ENCODE measurements at places on chromosomes 1 and 21.

- no peak for DNase-seq
These were observed 81.1 kb downstream of the RRAGC start for GRCh38 chr1:38778521-38778920.

DNA sequence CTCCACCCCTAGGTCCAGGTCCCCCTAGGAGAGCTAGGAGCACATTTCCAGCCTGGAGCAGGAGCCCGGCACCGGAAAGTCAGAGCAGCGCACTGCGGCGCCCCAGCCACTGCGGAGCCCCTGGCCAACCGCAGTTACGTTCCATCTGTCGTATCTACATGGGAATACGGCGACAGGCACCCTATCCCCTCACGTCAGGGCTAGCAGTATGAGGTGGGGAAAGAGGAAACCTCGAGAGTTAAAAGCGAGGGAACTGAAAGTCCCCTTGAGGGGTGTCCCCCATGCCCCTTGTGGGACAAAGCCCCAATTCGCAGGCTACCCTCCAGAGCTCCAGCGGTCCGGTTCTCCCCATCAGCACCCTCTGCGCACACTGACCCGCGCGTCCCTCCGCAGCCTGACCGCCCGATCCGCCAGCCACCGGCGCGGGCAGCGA lies 995 bp downstream of the COLGALT2 start:
- no peak for DNase-seq

- DNase-seq: peak; percentile 11
These were observed 59.0 kb downstream of the UBE2T start for GRCh38 chr1:202282596-202283283.

GRCh38 chr1:97947695-97948094 lies 26.9 kb upstream of the DPYD start:
- DNase-seq: no peak

- no peak for DNase-seq
These were observed 2.7 kb downstream of the PTPRC start for GRCh38 chr1:198641501-198641900.

DNA sequence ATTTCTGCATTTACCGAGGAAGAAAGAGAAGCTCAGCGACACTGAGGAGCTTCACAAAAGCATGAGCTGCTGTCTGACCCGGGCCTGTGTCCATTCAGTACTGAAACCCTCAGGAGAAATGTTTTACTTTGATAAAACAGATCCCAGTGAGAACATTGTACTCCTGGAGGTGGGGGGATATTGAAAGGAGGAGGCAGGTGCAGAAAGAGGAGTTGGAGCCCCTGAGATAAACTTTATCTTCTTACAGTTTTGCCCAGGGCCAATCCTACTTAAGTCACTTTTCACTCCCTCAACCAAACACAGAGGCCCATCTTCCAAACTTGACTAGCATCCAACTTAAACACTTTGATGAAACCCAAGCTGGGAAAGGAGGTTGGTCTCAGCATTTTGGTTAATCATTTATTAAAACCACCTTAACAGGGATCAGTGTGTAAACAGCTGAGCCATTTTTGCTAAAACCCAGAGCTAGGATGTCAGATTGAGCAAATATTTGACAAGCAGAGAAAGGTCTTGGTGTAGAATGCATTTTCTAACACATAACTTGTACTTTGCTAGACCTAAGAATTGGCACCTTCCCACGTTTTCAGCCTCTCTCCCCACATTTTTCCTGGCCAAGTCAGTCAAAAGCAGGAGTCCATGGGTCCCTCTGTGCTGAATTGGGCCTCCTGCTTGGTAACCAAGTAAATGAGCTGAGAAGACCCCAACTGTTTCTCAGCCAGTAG lies 32.5 kb upstream of the SARS1 start:
- no peak for DNase-seq

DNA sequence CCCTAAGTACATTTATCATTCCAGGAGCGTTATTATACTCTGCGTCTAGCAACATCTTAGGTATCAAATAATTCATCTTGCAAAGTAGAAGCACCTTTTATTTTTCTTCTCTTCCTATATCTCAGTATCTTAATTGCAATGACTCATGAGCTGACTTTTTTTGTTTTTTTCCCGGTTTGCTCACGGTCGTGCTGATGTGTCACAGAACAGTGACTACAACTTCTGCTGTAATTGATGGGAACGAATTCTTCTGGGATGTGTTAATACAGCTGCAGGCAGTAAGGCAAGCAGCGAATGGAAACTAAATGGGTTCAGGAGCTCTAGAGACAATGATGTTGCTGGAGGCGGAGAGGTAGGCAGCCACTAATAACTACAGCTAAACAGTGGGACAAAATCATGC lies 89.8 kb upstream of the TMPRSS15 start:
- no peak for DNase-seq
